Mesenteric fat pad (tissue), 1 donor: ENCODE measurements at places on chromosomes 1 and 21.

DNA sequence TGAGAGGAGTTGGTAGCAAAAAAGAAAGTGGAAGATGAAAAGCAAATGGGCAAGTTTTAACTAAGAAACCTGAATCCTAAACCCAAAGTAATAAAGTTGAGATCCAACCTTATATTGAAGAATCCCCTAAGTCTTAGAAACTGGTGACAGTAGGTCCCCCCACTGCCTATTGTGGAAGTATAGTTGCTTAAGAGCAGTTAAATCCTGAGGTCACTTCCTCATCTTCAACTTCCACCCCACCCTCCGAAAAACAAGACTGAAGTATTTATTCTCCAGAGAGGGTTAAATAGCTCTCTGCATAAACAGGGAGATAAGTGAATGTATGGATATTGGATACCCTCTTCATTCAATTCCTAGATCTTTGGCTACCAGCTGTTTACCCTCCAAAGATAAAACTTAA is 3.3 kb upstream of the DSTYK start:
- no peak for DNase-seq

DNA sequence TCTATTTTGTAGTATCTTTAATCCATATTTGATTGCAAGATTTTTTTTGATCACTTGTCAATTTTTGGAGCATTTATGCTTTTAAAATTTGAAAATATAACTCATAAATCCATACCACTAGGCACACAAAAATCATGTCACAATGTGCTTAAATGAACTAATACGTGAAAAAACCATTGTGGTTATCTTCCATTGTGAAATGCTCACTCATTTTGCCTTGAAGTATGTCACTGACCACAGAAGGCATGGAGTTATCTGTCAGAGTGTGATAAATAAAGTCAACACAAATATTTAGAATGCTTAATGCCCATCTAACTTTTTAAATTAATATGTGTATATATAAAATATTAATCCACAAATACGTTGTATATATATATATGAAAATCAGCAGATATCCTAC is 347.2 kb downstream of the PTPRC start:
- DNase-seq = no peak

- DNase-seq = no peak
Observed at GRCh38 chr1:71778940-71779339, 503.4 kb downstream of the NEGR1 start.

DNA sequence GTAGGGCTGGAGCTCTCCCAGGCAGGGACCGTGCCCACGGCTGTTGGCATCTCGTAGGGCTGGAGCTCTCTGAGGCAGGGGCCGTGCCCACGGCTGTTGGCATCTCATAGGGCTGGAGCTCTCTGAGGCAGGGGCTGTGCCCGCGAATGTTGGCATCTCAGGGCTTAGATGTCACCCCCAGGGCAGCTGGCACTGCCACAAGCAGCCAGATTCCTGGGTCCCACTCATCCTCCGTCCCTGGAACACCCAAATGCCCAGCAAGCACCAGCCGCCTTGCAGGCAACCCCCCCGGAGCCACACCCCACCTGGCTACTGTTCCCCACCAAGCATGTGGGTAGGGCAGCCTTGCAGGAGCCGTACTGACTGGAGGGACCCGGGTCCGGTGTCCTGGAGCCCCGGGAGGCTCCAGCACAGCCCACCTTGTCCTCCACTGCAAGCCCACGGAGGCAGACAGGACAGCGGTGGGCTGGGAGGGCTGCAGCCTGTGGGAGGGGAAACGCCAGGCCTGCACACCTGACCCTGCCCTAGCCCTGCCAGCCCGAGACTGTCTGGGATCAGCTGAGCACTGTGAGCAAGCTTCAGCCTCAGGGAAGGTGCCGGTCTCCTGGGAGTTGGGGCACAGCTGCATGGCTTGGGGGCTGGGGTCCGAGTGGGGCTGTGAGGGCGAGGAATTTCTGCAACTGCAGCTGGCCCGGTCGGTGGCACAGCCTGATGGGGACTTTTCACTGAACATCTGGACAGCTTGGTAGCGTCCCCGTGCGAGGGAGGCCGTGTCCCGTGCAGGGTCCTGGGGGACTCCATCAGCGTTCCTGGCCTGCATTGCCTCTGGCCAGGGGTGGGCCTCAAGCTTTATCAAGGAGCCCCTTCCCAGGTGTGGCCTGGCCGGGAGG is 53.6 kb downstream of the COL18A1 start:
- DNase-seq = no peak

GRCh38 chr1:11893907-11894251 is 32.3 kb downstream of the KIAA2013 start:
- DNase-seq = no peak

DNA sequence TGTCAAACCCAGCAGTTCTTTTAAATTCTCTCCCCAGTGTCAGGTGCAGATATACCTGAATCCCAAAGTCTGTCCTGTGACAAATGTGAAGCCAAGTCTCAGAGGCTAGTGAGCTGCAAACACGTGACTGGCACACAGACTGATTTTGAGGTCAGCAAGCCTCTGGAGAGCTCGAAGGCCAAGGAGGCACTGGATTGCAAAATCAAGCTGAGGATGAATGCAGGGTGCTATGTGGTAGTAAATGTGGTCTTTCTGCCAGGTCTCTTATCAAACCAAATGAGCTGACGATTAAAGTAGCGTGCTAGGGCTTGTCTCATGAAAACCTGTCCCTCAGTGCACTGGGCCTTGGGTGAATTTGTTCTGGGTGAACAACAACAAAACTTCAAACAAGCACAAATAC is 20.6 kb downstream of the GPR3 start:
- DNase-seq = no peak

DNA sequence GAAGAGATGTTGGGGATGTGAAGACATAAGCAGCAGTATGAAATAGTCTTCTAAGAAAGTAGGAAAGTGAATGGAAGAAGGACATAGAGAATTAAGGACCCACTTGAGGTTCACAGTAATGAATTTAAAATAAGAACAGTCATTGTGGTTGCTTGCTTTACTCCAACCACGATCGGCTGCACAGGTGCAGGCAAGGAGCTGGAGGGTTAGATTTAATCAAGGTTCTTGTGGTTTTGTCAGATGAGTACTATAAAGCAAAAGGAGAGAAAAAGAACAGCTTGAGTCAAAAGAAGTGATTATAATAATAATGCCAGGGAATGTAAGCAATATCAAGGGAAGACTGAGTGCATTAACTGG is 46.1 kb upstream of the RBM34 start:
- DNase-seq = no peak

DNA sequence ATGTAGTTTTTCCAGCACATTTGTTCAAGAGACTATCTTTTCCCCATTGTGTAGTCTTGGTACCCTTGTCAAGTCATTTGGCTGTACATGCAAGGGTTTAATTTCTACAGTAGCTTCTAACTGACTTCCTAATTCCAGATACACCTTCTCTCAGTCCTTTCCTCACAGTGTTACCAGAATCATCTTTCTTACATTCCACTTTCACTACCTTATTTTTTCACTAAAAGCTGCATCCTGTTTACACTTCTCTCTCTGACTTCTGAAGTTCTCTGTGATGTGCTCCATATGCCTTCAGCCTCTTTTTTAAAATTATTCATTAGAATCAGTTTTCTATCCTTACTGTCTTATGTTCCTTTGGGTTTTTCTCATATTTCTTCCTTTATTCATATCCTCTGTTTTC is 57.1 kb upstream of the RWDD3 start:
- no peak for DNase-seq

DNA sequence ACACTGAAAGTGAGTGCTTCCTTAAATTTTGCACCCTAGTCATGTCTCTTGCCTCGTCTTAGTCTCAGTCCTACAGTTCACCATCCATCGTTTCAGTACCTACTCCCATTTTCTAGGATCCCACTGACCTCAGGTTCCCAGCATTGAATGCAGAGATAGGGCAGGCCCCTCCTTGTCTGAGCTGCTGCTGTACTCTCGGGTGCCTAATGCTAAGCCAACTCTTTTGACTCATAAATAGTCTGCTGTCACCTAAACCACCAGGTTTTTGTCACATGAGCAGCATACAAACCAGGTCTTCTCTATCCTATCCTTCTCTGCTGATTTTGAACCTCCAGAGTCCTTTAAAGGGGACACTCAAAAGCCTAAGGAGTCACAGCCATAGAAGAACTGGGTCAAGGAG is 3.0 kb downstream of the ARHGAP30 start:
- no peak for DNase-seq

GRCh38 chr1:160638926-160639325 is 7.9 kb downstream of the SLAMF1 start:
- DNase-seq = no peak

DNA sequence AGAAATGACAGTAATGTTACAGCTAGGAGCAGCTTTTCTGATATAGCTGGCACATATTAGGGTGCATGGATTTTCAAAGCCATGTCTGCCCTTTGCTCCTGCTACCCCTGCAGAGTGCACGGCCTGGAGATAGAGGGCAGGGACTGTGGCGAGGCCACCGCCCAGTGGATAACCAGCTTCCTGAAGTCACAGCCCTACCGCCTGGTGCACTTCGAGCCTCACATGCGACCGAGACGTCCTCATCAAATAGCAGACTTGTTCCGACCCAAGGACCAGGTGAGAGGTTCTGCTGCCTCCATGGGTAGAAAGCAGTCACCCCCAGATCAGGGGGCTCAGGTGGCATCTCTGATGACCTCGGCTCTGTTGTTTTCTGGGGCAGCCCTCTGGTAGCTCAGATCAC is 9.8 kb downstream of the MTARC1 start:
- no peak for DNase-seq

DNA sequence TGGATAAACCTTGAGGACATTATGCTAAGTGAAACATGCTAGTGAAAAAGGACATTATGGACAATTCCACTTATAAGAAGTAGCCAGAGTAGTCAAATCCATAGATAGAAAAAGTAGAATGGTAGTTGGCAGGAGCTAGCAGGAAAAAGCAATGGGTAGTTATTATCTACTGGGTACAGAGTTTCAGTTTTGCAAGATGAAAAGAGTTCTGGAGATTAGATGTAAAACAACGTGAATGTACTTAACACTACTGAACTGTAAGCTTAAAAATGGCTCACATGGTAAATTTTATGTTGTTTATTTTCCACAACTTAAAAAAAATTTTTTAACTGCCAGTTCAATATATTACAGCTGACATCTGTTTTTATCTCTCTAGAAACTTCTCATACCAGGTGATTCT is 19.4 kb downstream of the JAK1 start:
- DNase-seq = no peak

GRCh38 chr1:157166590-157166989 is 28.4 kb upstream of the ETV3 start:
- no peak for DNase-seq

GRCh38 chr1:173052681-173053196 is 2.0 kb upstream of the TNFSF18 start:
- DNase-seq = no peak

DNA sequence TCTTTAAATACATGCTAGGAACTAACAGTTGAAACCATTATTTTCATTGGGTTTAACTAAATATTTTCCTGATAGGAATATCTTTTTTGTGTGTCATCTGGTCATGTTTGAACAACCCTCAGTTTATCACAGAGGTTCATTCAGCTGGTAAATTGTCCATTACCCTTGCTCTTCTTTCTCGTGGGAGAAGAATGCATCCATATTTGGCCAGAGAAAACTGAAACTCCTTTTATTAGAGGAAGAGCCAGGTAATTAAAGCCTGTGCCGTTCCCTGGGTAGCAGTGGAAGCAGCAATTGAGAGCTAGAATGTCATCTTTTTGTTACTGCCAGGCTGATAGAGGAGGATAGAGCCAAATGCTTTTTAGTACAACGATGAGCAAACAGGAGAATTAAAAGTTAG is 587.2 kb upstream of the ZRANB2 start:
- DNase-seq = no peak

DNA sequence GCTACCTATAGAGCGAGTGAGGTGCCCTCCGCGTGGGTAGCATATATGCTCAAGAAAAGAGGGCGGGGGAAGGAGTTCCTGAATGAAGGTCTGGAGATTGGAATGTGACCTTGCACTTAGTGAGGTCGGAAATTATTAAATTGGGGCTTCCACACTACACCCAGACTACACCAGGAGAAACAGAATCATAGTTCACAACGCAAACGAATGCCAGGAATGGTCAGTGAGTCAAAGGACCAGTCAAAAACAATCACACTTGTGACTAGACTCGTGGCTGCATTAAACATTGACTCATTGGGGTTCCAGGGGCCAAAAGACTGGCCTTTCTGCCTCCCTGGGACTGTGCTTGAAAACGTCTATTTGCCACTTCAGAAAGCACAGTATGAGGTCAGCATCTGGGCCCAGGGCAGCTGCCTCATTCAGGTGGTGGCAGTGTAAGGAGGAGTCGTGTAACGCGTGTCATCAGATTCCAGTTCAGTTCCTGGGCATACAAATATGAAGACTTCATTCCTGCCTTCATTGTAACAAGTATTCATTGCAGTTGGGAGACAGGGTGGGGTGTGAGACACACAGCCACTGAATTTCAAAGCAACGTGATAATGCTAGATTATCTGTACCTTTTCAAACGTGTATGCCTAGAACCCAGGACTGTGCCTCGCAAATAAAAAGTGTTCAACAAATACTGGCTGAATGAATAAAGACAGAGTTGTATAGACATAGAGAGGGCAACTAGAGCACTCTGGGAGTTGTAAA is at the start of gene YOD1:
Gene YOD1, minus strand, starts transcription at position 18 of the 753 bp plus-strand sequence. CDS start 178 bp downstream, outside the sequence.
- DNase-seq = no peak

DNA sequence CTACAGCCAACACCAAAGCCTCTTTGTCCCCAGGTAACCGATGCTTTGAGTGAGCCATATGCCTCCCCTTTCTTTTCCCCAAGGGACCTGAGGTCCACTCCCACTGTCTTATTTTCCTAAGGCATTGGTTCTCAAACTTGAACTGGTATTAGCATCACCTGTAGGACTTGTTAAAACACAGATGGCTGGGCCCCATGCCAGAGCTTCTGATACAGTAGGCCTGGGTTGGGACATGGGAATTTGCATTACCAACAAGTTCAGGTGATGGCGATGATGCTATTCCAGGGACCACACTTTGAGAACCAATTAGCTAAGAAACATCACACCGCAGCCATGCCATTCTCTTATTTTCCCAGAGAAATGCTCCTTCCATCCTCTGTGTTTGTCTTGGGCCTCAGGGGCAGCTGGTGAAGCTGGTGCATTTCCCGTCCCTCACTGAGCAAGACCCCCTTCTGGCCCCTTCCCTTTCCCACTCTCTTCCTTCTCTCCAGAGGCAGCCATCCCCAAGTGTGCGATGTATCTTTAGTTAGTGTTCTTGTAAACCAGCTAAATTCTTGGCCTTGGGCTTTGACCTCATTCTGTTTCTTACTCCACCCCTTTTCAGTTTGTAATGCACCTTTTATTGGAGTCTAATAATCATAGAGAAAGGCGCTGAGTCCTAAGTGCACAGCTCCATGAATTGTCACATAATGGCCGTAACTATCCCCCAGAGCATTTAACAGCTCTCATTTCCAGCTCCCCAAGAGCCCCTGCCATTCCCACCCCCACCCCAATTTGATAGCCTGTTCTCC is 14.2 kb upstream of the TTC22 start:
- no peak for DNase-seq
